ENCODE measurements at places on chromosomes 6 and 20. TPM values are rescaled to one million over a fixed set of nuclear protein-coding genes. Genes with fewer than 3 reads are reported as not detected.

GRCh38 chr6:116398316-116399010, 27.7 kb downstream of the DSE start:
- DNase-seq = no peak

GRCh38 chr6:43658161-43658560, 13.3 kb downstream of the RSPH9 start:
- DNase-seq = no peak

GRCh38 chr20:57250607-57251343, 15.7 kb downstream of the BMP7 start:
- peak; percentile 17 for DNase-seq

The NFS1 gene
- 38.1 TPM for total RNA-seq

DNA sequence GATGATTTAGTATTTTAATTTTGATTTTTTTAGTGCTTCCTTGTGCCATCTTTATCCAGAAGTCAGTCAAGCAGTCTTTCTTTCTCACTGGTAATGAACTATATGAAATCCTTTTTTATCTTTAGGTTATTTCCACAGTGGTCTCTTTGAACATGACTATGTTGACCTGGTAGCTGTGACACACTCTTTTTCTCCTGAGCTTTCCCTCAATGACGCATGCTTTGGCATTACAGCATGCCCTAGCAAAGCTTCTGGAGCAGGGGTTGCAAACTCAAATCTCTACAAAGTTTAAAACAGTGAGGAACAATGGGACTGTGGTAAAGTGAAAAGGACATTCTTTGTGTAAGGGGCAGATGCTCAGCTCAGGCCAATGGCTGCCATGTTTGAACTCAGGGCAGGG, 4.5 kb upstream of the PLAGL1 start:
- no peak for DNase-seq

GRCh38 chr20:31966991-31967655, 828 bp upstream of the XKR7 start:
- DNase-seq = no peak

- no peak for DNase-seq
These were observed 75.8 kb downstream of the BCKDHB start for GRCh38 chr6:80182308-80182707.

The KIF25 gene
- total RNA-seq = not detected

The KCNK16 gene
- not detected for total RNA-seq

DNA sequence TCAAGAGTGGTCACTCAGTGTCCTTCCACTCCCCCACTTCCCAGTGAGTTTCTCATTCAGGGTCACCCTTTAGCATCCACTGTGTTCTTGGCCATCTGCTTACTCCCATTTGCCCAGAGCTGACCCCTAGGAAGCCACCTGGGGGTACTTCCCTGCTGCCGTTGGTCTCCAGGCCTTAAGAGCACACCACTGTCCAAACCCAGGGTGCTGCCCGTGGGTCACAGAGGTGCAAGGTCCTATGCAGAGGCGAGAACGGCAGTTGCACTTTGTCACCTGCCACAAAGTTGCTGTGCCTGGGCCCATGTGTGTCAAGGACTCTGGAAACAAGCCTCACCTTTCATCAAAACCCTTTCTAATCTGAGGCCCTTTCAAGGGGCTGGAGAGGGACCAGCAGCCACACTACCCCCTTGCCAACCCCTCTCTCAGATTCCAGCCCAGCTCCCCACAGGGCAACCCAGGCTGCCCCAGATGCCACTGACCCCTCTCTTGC, 191.1 kb downstream of the ZMYND8 start:
- DNase-seq = no peak

The CAP2 gene
- total RNA-seq = not detected

The RING1 gene
- total RNA-seq = 18.2 TPM

The SALL4 gene
- total RNA-seq = not detected

DNA sequence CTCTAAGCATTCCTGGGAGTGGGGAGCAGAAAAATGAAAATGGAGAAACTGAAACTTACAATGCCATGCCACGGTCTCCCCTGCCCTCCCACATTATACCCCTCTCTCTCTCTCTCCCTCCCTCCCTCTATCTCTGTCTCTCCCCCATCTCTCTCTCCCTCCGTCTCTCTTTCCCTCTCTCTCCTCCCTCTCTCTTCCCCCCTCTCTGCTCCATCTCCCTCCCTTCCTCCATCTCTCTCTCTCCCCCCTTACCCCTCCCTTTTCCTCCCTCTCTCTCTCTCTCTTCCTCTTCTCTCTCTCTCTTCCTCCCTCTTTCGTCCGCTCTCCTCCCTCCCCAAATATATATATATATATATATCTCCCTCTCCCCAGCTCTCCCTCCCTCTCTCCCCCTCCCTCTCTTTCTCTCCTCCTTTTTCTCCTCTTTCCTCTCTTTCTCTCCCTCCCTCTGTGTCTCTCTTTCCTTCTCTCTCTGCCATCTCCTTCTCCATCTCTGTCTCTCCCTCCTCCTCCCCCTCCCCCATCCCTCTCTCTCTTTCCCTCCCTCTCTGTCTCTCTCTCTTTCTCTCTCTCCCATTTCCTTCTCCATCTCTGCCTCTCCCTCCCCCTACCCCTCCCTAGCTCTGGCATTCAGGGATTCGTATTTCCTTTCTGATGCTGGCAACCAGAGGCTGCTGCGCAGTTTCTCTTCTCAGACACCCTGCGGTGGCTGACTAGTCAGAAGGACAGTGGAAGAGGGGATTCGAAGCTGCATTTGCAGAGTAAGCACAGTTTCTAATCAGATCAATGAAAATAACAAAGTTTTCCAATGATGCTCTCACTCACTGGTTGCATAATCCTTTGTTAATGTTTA, 13.9 kb upstream of the VAPB start:
- DNase-seq = no peak

DNA sequence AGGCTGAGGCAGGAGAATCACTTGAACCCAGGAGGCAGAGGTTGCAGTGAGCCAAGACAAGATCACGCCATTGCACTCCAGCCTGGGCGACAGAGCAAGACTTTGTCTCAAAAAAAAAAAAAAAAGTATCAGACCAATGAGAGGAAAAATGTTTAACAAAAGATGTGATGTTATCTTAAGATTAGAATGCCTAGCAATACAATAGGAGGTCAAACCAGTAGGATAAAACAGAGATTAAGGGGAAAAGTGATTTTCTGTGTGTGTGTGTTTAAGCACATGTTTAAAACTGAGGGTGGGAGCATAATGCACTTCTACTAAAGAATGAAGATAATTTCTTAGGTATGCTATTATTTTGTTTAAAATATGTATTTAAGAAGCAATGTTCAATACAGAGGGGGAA, 17.9 kb downstream of the COL19A1 start:
- DNase-seq = no peak

The SLC22A1 gene
- total RNA-seq = not detected

- DNase-seq = no peak
These were observed 729.0 kb downstream of the RFPL4B start for GRCh38 chr6:113076116-113076515.

The ATF6B gene
- total RNA-seq = 69.4 TPM

GRCh38 chr6:98416027-98416426, 418.3 kb upstream of the POU3F2 start:
- DNase-seq = no peak

The CALHM4 gene
- not detected for total RNA-seq

DNA sequence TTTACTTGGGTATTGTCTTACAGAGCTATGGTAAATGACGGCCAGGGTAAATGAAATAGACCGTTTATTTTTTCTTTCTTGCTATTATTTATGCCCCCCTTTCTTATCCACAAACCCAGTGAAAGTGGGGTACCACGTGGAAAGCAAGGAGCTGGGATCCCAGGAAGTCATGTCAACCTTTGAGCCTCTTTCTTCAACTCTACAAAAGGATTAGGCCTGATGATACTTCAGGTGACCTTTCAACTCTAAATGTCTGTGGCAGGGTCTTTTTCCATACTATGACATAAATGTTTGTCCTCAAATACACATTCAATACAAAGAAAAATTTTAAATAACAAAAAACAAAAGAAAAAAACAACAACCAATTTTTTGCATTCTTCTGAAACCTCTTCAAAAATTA, 291.4 kb downstream of the ADGB start:
- DNase-seq = no peak

The RBPJL gene
- total RNA-seq = not detected

The CGA gene
- total RNA-seq = not detected

DNA sequence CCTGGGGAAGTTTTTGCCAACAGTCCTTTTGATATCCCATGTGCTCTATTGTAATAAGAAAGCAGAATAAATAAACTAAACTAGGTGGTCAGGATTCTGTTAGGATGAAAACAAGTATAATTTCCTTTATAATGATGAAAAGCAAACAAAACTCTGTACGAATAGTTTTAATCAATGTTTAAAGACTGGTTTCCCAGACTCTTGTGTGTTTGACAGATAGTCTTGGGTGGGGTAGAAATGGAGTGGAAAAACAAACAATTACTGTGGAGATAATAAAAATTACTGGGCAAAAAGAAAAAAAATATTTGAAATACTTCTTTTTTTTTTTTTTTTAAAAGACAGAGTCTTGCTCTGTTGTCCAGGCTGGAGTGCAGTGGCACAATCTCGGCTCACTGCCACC, 152.1 kb upstream of the FLRT3 start:
- DNase-seq = no peak

GRCh38 chr6:52324189-52324588, 37.8 kb upstream of the PAQR8 start:
- no peak for DNase-seq

DNA sequence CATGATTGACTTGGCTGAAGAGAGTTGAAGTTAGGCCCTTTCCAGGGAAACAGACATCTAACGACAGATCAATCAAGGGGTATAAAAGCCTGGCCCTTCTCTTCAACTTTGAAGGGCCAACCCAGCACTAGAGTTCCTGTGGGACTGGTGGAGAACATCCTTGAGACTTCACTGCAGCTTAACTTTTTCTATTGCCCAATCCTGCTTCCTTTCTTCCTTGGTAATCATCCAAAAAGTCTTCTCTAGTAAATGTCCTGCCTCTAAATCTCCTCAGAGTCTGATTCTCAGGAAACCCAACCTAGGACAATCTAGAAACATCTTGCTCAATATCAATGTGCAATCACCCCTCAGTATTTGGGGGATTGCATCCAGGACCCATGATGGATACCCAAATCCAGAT, 1.9 kb downstream of the MKKS start:
- no peak for DNase-seq

GRCh38 chr20:34626992-34627391, 49.9 kb downstream of the PIGU start:
- no peak for DNase-seq

DNA sequence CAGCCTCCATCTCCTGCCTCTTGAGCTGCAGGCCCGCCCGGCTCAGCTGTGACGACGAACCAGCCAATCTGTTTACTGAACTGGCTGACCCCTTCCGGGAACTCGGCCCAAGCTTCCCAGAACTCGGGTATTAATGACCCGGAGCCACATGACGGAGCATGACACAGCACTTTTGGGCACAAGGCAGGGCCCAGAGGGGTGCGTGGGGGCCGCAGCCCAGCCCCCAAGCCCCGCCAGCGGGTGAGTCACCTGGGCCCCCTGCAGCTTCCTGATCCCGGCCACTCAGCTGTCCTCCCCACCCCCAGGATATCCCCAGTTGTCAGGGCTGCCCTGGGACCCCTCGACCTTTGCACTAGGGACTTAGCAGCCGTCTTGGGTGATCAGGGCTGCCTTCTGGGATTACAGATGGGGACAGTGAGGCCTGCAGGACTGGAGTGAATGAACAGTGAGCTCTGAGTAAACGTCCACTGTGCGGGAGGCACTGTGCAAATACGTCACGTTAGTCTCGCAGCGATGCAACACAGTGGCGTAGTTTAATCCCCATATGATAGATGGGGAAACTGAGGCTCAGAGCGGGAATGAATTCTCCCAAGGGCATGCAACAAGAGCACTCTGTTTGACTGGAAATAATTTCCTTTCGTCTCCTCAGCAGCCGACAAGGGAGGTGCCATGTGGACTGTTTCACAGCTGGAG, 102.1 kb downstream of the CEBPB start:
- DNase-seq = no peak

DNA sequence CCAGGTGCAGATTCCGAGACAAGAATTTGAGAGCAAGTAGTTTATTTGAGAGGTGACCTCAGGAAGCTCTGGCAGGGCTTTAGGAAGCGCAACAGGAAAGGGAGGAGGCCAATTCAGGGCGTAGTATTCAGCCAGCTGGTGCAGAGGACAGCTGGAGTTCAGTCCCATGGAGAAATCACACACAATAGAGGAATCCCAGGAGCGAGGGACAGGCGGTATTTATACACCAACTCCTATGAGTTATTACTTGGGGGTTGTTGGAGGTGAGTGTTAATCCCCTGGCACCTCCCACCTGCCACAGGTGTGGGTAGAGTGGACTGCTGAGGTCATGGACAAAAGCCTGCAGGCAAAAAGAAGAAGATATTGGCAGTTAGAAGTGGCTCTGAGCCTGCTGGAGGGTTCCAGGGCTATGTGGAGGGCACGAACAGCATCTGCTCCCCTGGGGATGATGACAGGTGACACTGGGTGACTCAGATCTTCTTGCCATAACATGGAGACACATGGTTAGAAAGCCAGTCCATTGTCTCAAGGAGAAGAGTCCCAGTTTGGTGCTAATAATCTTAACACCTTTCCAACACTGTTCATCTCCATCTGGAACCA, 13.9 kb upstream of the SULF2 start:
- no peak for DNase-seq

GRCh38 chr20:38730989-38731737, 6.9 kb downstream of the SLC32A1 start:
- peak; percentile 85 for DNase-seq

- no peak for DNase-seq
These were observed 7.1 kb downstream of the CCND3 start for GRCh38 chr6:41934278-41935192.

The WFDC9 gene
- total RNA-seq = not detected

DNA sequence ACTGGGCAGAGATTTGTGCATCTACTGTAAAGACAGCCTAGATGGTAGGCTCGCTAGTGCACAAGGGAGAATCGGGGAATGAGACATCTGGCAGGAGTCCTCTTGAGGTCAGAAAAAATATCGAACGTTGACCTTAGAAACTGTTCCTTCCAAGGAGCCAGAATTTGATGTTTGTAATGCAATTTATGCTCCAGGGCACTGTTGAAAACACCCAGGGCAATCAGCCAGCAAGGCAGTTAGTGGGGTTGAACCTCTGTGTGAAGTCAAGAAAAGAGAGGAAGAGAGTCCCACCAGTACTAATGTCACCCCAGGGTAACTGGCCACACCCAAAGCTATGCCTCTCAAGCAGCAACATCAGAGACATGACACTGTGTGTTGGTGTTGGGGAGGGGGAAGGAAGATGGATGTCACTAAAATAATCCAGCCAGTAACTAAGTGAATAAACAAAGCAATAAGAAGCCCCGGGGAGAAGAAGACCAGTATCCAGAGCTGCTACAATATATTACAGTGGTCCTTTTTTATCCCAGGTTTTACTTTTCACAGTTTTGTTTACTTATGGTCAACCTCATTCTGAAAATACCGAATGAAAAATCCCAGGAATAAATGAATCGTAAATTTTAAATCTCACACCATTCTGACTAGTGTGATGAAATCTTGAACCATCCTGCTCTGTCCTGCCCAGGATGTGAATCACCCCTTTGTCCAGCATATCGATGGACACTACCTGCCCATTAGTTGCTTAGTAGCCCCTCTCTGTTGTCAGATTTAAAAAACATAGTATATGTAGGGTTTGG, 32.9 kb upstream of the PDE10A start:
- no peak for DNase-seq

The ZNF831 gene
- total RNA-seq = 5.1 TPM

GRCh38 chr6:7323074-7323473, 10.1 kb upstream of the SSR1 start:
- no peak for DNase-seq

- DNase-seq = no peak
These were observed 35.5 kb upstream of the ME1 start for GRCh38 chr6:83466328-83466727.

GRCh38 chr20:15139522-15139921, 802.1 kb upstream of the FLRT3 start:
- no peak for DNase-seq

Measured in activated naive CD4-positive, alpha-beta T cell treated with anti-CD3 and anti-CD28 coated beads for 36 hours (primary cell).